ENCODE measurements at places on chromosomes 3 and 15.

GRCh38 chr15:64282701-64283100 is 73.3 kb downstream of the CSNK1G1 start:
- DNase-seq: no peak

DNA sequence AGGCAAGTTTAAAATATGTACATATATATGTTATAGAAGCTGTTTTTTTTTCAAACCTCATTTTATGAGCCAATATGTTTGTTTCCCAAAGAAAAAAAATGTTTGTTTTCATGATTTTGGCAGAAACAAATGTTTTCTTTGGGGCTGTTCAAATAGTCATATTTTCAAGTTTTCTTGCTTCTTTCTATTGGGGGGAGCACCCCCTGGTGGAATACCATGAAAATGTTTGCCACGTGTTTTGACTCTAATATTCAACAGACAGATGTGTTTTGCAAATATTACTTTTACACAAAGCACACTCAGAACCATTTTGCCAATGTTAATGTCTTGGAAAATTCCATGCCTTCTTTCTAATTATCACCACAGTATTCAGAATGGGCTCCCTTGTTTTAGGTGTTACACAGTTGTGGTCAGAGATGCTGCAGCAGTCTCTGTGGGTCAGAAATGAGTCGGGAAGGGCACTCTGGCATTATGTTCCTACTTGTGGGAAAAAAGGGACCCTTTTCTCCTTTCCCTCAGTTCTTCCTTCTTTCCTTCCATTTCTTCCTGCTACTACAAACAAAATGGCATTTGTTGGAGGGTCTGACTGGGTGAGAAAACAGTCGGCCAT is 817.0 kb downstream of the TUSC7 start:
- peak; percentile 17 for DNase-seq

DNA sequence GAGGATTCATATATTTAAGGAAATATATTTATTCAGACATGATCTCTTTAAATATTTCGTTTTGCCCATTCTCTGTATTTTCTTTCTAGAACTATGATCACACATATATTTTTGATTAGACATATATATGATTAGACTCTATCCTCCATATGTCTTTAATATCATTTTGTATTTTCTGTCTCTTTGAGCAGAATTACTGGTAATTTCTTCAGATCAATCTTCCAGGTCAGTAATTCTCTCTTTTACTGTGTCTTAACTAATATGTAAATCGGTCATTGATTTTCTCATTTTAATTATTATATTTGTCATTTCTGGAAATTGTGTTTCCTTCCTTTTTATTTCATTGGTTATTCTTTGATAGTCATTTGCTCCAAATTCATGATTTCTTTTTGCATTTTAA is 586.2 kb downstream of the NR2F2 start:
- DNase-seq: no peak

DNA sequence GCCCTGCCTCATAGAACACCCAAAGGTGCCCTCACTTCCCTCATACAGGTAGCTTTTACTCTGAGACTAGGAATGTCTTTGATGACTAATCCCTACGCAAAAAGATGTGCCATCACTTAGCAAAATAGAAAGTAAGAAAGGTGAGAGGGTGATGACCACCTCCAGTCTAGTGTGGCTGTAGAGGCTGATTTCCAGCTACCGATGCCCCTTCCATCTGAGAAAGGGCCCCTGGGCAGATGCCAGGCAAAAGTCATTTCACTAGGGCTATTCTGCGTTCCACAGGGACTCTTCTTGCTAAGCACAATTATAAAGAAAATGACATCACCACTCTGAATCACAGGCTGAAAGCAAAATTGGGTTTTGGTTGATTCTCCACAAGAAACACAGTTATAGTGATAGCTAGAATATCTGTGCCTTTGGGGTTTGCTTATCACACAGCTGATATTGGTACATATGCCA is 77.4 kb downstream of the RBPMS2 start:
- no peak for DNase-seq

DNA sequence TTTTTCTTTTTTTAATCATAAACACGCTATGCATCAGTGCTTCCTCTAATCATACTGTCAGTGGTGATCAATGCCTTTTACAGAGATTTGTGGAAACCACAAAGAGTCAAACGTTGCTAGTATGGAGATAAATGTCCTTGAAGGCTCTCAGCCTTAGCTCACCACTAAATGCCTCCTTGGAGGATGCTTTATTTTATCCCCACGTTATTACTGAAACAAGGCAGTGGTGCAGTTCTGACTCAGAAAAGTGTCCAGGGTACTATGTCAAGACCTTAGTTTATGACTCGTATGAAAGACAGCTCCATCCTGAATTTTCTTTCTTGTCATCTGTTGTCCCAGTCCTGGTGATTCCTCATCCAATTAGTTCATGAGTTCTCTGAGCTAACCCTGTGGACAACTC is 1146.7 kb downstream of the IGSF11 start:
- DNase-seq: no peak

- DNase-seq: peak; percentile 76
Observed at GRCh38 chr3:195123281-195123691, 147.7 kb downstream of the XXYLT1 start.

DNA sequence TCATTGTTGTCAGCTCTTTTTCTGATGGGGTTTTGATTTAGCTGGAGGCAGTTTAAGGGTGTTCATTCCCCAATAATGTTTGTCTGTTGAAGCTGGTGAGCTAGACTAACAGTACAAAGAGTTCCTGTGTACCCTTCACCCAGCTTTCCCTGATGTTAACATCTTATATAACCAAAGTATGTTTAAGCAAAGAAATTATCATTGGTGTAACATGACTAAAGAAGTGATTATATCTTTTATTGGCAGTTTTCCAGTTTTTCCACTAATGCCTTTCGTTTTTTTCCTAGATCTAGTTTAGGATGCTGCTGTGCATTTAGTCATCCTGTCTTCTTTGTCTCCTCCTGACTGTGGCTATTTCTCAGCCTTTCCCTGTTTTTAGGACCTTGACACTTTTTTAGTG is 165.6 kb downstream of the LPP start:
- no peak for DNase-seq

GRCh38 chr3:164687211-164687610 is 391.1 kb downstream of the SI start:
- no peak for DNase-seq

DNA sequence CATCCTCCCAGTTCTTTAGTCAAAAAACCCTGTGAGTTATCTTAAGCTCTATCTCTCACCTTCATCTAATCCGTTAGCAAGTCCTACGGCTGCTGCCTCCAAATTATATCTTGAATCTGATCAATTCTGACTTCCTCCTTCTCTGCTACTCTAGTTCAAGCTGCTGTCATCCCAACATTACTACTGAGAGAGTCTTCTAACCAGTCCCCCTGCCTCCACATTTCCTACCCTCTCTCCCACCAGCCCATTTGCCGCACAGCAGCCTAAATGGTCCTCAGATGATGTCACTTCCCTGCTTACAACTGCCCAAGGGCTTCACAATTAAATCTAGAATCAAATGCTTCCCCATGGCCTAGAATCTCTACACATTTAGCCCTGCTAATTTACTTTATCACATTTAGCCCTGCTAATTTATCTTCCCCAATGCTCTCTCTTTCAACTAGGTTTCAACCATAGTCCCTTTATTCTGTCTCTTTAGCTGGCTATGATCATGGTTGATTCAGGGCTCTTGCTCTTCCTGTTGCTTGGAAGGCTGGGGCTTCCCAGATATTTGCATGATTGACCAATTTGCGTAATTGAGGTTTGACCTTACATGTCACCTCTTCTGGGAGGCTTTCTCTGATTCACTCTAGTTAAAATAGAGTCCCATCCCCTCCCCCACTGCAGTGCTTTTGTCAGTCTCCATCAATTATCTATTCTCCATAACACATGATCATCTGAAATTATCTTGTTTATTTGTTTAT is 11.0 kb upstream of the ARL14 start:
- DNase-seq: no peak

DNA sequence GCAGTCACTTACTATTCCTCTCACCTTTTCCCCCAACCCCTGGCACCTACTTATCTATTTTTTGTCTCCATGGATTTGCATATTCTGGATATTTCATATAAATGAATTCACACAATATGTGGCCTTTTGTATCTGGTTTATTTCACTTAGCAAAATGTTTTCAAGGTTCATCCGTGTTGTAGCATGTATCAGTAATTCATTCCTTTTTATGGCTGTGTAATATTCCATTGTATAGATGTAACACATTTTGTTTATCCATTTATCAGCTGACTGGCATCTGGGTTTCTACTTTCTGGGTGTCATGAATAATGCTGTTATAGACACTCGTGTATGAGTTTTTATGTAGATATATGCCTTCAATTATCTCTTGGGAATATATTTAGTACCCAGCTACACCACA is 5.8 kb downstream of the MNS1 start:
- DNase-seq: no peak

DNA sequence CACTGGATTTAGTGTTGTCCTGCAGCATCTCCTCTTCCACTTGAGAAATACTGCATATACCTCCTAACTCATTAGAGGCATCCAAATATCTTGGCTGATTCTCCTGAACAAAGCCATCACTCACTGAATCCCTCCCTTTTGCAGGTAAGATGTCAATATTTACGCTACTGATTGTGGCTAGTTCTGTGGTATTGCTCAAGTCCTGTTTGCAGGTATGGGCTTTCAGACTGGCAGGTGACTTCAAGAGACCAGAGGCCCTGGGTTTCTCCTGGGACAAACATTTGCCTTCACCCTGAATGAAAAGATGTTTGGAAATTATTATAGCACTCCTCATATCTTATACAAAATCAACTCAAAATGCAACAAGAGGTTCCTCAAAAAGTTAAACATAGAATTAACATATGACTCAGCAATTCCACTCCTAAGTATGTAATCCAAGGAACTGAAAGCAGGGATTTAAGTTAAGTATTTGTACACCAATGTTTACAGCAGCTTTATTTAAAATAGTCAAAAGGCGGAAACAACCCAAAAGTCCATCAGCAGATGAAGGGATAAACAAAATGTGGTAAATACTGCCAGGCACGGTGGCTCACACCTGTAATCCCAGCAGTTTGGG is 18.6 kb downstream of the NEK4 start:
- DNase-seq: no peak

DNA sequence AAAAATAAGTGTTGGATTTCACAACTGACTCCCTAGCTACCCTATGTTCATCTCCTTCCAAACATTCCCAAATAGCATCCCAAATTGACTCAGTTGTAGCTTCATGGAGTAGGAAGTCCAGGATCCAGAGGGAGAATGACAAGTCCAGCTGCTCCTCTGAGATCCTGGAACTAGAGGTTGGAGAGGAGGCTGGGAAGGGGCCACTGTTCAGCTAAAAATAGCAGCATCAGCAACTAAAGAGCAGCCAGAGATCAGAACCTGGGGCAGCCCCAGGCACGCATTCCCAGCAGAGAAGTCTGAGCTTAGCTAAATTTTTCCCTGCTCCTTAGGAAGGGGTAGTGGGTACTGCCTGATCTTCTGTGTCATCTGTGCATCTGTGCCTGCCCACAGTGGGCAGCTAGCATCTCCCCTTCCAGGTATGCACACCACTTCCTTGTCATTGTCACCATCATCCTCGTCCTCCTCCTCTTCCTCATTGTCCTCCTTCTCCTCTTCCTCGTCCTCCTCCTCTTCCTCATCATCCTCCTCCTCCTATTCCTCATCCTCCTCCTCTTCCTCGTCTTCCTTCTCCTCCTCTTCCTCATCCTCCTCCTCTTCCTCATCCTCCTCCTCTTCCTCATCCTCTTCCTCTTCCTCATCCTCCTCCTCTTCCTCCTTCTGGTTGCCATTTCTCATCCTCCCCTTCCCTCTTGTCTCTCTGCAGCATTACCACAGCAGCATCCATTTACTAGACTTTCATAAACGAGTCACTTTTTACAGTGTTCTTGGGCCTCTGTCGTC is 152.3 kb upstream of the ROPN1 start:
- DNase-seq: no peak

- no peak for DNase-seq
Observed at GRCh38 chr3:162292409-162292808, 795.8 kb downstream of the OTOL1 start.

DNA sequence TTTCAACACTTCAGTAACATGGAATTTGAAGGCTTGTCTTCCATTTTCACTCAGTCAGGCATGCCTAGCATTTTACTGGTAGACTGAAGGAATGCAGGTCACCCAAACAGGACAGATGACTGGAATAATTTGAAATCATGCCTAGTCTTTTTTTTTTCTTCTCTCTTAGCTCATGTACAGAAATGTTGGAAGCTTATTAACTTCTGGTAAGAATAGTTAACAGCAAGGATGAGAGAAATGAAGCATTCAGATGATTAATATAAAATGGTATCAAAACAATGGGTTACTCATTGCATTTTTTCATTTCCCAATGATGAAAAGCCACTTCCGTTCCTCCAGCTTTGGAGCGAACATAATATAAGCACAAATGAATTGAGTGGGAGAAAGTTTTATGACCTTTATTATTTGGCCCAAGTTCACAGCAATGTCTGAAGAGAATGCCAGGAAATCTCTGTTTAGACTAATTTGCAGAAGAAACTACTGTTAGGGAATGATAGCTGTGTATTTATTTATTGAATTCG is 431.6 kb upstream of the RASGRP1 start:
- DNase-seq: no peak
